ENCODE measurements at places on chromosomes 3 and 15. TPM values are rescaled to one million over a fixed set of nuclear protein-coding genes. Genes with fewer than 3 reads are reported as not detected.

DNA sequence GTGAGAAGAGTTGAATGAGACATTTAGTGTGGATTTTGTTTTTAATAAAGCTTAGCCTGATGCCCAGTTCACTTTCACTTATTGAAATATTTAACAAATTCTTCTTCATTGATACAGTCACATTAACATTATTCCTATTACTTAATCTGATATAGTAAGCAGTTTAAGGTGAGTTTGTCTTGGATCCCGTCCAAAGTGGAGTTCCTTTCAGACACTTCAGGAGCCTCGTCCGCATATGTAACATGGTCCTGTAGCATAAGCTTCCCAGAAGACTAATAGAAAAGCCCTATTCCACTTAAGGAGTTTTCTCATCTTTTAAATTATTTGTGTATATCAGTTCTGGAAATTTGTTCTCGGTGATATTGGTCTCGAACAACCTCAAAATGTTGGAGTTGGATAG lies 39.7 kb upstream of the MLF1 start:
- DNase-seq = no peak

Gene CHCHD4
- total RNA-seq = 12.8 TPM

Gene TM4SF4
- total RNA-seq = not detected

DNA sequence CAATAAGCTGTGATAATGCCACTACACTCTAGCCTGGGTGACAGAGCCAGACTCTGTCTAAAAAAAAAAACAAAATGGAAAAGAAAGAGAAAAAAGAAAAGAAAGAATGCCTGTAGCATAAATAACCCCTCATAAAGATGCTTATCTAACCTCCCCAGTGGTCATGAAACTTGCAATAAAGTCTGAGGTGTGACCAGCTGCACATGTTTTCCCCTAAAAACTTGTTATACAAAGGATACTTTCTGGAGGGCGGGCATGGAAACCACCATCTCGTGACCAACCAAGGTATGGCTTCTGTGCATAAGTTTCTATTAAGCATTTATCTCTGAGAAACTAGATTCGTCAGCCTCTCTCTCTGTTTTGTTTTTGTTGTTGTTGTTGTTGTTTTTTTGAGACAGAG lies 21.8 kb downstream of the CCDC32 start:
- DNase-seq = no peak

- no peak for DNase-seq
Measured at GRCh38 chr15:70812827-70813364, 41.1 kb downstream of the LARP6 start.

DNA sequence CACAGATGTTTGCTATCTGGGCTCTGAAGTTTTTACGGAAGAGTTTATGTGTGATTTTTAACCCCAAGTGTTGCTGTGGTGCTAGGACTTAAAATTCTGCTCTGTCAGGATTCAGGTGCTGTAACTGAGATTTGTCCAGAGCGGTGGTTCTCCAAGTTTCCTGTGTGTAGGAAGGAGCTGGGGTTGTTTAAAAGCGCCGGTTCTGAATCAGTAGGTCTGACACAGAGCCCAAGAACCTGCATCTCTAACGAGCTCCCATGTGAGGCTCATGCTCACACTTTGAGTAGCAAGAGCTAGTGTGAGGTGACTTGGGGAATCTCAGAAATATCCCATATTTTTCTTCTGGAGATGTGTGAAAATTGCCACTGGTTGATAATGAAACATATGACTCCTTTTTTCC lies 325.5 kb downstream of the SATB1 start:
- DNase-seq = no peak

DNA sequence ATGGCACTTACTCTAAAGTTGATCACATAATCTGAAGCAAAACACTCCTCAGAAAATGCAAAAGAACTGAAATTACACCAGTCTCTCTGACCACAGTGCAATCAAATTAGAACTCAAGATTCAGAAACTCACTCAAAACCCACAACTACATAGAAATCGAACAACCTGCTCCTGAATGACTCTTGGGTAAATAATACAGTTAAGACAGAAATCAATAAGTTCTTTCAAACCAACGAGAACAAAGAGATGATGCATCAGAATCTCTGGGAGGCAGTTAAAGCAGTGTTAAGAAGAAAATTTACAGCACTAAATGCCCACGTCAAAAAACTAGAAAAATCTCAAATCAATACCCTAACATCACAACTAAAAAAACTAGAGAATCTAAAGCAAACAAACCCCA lies 227.2 kb downstream of the CTNNB1 start:
- no peak for DNase-seq

DNA sequence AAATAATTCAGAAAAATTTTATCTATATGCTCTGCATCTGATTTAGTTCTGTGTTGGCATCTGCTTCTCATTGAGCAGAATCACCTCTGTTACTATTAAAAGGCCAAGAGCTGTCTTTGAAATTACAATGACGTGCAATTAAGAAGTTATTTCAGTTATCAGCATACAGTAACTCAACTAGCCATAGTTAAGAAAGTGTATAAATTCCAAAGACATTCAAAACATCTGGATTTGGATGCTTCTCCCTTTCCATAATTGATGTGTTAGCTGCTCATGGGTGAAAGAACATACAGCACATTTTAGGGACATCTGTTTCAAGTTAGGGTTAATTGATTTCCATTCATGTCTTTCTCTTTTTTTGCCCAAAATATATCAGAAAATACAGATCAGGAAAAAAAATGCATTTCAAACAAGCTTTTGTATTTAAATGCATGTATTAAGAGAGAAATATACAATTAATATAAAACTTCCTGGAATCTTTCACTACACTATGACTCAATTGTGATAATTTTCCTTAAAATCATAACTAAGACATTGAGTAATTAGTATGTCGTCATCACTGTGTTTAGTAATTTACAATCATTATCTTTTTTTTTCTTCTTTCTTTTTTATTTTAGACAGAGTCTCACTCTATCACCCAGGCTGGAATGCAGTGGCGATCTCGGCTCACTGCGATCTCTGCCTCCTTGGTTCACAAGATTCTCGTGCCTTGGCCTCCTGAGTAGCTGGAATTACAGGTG lies 82.7 kb upstream of the MBNL1 start:
- DNase-seq = no peak

DNA sequence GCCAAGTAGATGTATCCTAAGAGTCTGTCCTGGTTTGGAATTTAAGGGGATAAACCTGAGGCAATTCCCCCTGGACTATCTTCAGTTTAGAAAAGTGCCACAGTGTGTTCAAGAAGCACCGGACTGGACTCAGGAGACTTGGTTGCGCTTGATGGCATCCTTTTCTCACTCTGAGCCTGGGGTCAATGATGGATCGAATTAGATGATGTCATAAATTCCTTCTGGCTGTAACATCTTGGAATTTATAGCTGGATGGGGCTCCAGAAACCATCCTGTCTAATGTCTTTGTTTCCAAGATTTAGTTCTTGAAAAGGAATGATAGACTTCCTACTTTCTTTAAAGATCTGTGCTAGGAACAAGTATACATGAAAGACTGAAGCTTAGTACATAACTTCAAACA lies 280.6 kb downstream of the LPP start:
- DNase-seq = no peak

Data from activated CD4-positive, alpha-beta memory T cell treated with anti-CD3 and anti-CD28 coated beads, Interleukin-2, amount 10 ng/mL, durations not matched to agents 7 days and 5 days (primary cell).